ENCODE measurements at places on chromosomes 7 and 10.

- DNase-seq: no peak
These were observed 116.7 kb upstream of the IMMP2L start for GRCh38 chr7:111678986-111679385.

DNA sequence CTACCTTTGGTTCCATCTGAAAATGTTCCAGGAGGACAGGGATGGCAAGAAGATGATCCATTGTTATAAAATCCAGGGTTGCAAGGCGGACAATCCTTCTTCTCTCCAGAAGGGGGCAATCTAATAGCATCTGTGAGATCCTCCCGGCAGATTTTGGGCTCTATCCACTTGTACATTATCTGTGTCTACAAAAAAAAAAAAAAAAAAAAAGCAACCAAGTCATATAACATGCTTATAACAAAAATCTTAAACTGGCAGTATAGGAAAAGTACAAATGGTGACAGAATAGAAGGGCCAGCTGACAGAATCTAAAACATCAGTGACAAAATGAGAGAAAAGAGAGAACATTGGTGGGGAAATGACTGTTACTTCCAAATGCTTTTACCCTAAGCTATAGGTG, 132.7 kb downstream of the ELAPOR2 start:
- no peak for DNase-seq

DNA sequence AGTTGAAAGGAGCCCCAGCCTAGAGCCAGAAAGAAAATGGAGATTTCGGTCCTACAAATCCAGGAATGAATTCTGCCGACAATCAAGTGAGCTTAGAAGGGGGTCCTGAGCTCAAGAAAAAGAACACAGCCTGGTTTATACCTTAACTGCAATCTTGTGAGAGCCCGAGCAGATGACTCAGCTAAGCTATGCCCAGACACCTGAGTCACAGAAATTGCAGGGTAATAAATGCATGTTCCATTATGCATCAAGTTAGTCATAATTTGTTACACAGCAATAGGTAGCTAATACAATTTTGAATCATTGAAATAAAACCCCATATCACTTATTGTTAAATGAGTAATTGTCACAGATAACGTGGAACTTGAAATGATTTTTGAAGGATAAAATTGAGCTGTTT, 111.8 kb upstream of the FOXP2 start:
- DNase-seq: no peak

DNA sequence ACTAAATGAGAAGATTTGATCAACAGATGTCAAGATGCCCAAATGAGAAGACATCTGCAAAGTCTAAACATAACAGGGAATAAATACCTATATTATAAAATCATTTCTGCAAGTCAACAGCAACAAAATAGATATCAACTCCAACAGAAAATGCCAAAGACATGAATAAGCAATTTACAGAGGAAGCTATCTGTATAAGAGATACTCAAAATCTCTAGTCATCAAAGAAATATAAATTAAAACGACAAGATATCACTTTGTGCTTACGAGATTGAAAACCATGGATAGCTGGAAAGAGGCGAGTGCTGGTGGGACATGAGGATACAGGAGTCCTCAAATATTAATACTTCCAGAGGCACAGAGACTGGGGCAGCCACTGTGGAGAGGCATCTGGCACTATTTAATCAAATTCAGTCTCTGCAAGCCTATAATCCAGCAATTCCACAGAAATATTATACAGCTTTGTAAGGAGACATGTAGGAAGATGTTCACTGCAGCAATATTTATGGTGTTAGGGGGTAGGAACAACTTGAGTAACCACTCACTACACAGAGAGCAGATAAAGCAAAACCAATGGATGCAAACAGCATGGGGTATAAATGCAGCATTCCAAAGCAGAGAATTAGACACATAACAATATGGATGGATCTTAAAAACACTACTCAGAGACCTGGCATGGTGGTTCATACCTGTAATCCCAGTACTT, 4.8 kb downstream of the DNMBP start:
- DNase-seq: no peak

DNA sequence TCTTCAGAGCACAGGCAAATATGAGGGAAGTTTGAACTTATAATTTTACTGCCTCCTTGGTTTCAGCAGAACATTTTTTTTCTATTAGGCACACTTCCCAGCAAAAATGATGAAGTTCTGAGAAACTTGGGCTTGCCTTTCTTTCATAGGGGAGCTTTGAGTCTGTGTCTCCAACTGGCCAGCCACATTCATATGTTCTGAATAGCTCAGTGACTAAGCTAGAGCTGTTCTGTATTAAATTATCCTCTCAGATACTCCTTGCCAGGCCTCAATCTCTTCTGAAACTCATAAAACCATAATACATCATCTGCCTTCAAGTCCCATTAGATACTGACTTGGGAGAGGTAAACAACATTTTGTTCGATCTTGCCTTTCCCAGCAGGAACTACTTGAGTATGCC, 476.5 kb downstream of the GPAM start:
- no peak for DNase-seq

DNA sequence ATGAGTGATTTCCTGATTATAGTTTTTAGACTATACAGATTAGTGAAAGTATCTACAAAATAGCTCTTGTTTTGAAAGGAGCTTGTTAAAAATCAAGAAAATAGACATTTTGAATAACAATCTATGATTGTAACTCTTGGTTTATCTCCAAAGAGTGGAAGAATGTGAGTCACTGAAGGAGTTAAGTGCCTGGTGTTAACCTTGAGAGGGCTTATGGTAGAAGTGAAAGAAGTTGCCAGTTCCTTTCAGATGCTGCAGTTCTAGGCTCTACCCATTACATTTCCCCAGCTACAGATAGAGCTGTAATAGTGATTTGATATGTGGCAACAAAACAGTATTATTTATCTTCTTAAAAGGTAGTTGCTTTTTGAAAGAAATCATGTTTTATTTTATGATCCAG, 12.7 kb downstream of the NRBF2 start:
- no peak for DNase-seq

DNA sequence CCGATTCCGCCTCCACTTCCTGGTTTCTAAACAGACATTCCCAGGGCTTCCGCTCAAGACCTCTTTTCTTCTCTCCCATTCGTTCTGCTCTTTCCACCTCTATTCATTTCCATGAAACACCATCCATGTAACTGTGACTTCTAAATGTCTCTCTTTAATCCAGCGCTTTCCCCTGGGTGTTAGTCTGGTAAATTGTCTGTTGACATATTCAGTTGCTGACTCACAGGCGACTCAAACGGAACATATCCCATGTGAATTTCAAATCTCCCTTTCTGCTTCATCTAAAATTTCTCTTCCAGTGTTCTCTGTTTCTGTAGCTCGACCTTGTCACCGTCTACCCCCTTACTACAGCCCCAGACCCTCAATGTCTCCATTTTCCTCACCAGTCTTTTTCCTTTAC, 119.1 kb downstream of the PFKFB3 start:
- no peak for DNase-seq

DNA sequence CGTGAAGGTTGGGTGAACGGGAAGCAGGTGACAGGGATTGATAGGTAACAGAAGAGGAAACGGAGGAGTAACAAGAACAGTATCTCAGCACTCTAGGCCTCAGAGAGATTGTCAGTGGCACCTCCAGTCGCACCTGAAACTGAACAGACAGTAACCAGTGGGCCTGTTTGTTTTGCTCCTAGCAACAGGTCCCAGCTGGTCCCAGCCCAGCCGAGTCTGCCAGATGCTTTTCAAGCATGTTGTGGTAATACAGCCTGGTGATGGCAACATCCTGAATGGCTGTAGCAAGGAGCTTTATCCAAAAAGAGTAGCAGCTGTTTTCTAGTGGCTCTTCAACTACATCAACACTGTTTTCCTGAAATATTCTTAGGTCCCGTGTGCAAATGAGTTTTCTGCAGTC, 4.7 kb downstream of the CACNB2 start:
- DNase-seq: no peak

- DNase-seq: no peak
These were observed 23.6 kb downstream of the MEST start for GRCh38 chr7:130515315-130516040.

DNA sequence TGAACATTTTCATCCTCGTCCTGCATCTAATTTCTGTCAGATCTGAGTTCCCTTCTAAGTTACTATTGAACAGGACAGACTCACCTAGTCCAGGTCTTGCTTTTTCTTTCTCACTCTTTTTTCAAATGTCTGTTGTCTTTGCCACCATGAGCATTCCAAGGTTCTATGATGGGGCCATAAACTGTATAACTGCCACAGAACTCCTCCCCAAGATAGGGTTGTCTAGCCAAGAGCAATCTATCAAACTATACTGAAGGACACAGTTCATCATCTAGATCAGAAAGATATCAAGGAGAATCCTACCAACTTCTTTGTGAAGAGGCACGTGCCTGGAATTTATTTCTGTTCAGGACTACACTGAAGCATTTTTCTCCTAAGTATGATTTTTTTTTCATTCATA, 50.1 kb upstream of the FEZF1 start:
- DNase-seq: no peak

GRCh38 chr7:5470816-5471215, 47.2 kb upstream of the TNRC18 start:
- DNase-seq: no peak

GRCh38 chr10:120598386-120598785, 141.4 kb downstream of the PLPP4 start:
- DNase-seq: no peak
